ENCODE measurements at places on chromosomes 4 and X. TPM values are rescaled to one million over a fixed set of nuclear protein-coding genes. Genes with fewer than 3 reads are reported as not detected.

Gene FOXR2
- total RNA-seq: not detected

- peak; percentile 31 for DNase-seq
Observed at GRCh38 chr4:105944540-105944939, 49.3 kb downstream of the NPNT start.

Gene TBCK
- 9.7 TPM for total RNA-seq

DNA sequence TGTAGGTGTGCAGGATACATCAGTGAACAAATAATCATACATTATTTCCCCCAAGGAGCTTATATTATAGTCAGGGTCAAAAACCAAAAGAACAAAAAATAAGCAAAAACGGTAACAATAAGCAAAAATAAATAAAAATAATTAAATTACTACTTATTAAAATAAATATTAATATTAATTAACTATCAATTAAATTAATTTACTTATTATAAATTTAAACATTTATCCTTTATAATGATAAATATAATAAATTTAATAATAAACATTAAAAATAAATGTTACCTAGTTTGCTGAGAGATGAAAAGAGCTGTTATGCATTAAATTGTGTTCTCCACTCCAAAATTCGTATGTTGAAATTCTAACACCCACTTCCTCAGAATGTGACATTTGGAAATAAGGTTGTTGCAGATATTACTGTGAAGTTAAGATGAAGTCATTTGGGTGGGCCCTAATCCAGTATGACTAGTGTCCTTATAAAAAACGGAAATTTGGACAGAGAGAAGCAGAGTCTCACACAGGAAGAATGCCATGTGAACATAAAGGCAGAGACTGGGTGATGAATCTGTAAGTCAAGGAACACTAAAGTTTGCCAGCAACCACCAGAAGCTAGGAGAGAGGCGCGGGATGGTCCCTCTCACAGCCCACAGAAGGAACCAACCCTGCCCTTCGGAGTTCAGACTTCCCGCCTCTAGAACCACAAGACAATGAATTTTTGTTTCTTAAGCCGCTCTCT lies 67.2 kb upstream of the IBSP start:
- DNase-seq: peak; percentile 13

Gene RBMXL3
- total RNA-seq: not detected
